ENCODE measurements at places on chromosomes 3 and 15.

- no peak for DNase-seq
Observed at GRCh38 chr3:26193558-26193957, 403.7 kb downstream of the OXSM start.

- DNase-seq = peak; percentile 42
Observed at GRCh38 chr3:52136513-52136912, 17.7 kb downstream of the POC1A start.

- no peak for DNase-seq
Observed at GRCh38 chr15:28289694-28290463, 32.1 kb downstream of the HERC2 start.

- DNase-seq = no peak
Observed at GRCh38 chr15:89569090-89569745, 6.1 kb upstream of the TICRR start.

DNA sequence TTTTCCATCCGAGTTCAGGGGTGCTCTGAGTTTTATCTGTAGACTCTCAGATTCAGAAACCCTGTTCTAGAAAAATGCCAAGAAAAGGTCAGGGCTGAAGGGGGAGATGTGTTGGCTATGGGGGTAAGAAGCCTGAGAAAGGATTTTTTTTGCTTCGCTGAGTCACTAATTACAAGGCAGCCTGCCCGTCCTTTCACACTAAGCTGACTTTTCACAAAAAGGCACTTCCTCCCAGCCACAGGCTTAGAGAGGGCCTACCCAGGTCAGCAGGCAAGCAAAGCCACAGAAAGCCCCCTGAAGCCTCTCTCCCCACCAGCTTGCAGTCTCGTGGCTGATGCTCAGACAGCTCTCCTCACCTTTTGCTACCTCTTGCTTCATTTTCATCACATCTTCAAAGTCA is 192.6 kb upstream of the PRICKLE2 start:
- DNase-seq = no peak

DNA sequence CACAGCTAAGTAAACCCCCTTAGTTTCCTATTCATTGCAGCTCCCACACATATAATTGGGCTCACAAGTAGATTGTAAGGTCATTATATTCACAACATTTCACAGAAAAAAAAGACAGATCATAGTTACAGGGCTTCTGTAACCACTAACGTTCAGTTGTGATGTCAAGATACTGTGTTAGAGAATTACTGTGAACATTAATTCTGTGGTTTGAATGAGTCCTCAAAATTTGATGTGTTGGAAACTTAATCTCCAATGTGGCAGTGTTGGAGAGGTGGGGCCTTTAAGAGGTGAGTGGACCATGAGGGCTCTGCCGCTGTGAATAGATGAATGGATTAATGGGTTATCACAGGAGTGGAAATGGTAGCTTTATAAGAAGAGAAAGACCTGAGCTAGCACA is 21.3 kb downstream of the GRK7 start:
- no peak for DNase-seq

DNA sequence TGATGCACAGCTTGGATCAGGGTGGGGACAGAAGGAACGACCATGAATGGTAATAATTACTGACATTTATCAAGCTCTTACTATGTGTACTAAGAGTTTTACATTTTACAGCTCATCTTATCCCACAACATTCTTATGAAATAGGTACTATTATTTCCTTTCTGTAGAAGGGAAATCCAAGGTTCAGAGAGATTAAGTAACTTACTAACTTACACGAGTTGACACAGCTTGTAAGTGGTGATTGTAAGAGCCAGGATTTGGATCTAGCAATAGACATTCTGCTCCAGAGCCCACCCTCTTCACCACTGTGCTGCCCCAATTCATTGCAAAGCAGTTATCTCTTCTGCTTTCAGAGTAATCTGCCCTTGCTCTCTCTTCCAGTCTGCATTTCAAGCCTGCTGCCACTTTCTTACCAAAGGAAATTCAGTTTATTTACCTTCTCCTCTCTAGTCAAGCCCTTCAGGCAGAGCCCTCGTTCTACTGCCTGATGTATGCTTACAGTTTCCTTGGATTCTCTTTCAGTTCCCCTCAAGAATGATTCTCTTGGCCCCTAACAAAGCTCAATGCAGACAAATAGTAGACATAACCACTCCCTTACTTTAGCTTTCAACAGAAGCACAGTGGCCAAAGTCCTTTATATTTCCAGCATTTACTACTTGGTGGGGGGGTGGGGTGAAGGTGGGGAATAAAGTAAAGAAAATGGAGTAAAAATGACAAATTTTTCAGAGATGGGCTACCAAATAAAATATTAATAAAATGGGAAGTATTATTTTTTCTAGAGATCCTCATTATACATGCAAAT is 65.8 kb downstream of the ATP8B4 start:
- no peak for DNase-seq

DNA sequence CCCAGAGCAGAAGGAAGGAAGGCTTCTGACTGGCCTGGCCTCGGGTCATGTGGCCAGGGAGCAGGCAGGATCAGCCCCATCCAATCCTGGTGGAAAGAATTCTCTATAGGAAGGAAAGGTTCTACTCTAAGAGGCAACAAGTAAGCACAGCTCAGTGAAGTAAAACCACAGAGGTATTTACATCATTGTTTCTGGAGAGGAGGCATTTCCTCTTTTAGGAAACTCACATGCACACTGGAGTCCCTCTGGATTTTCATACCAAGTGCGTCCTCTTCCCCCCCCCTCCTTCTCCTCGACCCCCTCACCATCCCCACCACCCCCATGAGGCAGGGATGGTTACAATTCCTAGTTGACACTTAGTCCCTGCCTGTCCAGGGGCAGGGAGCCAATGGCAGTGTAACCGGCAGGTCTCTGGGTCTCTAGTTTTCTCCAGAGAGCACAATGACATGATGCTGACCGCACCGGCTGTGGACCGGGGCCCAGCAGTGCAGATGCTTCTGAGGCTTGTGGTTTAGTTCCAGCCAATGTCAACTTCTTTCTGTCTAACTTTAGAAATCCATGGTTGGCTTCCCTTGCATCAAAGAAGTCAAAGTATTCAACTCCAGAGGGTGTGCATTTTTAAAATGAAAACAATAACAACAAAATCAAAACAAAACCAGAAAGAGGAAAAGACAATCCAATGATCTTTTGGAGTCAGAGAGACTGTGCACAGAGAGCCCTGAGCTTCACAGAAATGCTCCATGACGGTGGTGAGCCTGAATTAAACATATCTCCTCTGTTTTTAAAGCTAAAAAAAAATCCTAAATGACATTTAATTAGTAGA is 230.3 kb upstream of the TLE3 start:
- DNase-seq = no peak

DNA sequence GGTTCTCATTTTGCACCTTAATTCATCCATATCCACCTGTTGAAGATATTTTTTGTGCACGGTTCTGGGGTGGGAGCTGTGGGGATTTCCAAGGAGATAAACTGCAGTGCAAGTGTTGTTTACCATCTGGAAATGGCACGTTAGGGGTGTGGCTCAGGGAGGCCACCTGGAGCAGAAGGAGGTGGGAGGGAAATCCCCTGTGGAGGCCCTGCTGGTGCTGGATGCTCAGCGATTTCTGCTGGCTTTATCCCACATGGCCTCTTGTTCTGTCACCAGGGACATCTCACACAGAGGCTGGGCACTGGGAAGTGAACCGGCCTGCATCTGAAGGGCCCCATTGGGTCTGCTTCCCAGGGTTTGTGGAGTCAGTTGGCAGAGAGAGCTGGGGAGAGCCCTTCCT is 24.3 kb downstream of the TRPM1 start:
- DNase-seq = no peak

- no peak for DNase-seq
Observed at GRCh38 chr15:48459571-48460442, 128.6 kb downstream of the DUT start.

DNA sequence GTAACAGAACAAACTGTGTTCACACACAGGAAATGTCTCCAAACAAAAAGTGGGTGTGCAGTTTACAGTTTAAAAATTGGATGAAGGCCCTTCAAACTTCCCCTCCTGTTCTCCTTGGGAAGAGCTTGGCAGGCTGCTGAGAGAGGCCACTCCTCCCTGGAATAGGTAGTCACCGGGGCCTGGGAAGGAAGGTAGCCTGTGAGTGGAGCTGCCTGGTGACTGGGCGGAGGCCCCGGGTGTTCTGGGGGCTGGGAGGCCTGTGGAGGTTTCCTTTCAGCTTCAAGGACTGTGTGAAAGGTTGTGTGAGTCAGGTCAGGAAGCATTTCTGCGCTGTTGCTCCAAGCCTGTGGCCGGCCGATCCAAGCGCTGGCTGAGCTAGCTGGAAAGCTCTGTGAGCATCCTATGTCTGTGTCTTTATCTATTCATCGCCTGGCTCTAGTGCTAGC is 14.1 kb downstream of the SLCO3A1 start:
- peak; percentile 29 for DNase-seq

GRCh38 chr15:68997930-68998777 is 16.3 kb upstream of the NOX5 start:
- no peak for DNase-seq

GRCh38 chr3:146162561-146162960 is 1.6 kb upstream of the PLOD2 start:
- DNase-seq = no peak
